CD4-positive, alpha-beta memory T cell (primary cell): ENCODE measurements at places on chromosomes 5 and 9. TPM values are rescaled to one million over a fixed set of nuclear protein-coding genes. Genes with fewer than 3 reads are reported as not detected.

DNA sequence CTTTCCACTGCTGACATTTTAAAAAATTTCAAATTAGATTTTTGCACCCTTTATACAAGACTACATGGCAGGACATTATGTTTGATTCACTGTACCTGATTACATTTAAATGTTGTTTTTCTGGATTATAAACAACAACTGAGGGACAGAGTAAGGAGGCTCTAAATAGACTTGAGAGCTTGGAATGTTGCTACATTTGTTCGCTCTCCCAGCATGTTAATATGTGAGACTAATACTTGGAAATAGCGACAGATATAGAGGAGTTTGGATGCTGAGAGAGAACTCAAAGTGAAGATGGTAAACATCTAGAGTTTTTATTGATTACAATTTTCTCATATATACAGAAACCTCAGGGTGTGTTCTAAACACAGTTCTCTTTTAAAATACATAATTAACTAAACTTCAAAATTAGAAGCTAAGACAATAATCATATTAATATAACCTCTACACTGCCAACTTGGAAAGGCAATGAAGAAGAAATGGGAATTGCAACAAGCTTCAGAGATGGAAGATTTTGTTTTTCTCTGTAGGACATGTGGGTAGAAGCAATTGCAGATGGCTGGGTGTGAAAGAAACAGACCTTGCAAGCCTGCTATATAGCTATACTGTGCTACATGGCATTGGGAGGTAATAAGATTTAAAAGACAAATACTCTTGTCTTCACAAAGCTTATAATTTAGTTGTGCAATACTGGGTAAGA lies 1.4 kb upstream of the NDFIP1 start:
- no peak overlapping the region for H3K27ac ChIP-seq
- H3K27me3 ChIP-seq = no peaks in the 10 kb centered on the region
- H3K4me3 ChIP-seq = no peak overlapping the region
- H3K4me1 ChIP-seq = peaks cover 56% of the 10 kb centered on the region
- DNase-seq = no peak

- H3K4me3 ChIP-seq = no peak overlapping the region
- no peaks in the 10 kb centered on the region for H3K36me3 ChIP-seq
- H3K4me1 ChIP-seq = no peaks in the 10 kb centered on the region
- H3K27ac ChIP-seq = no peak overlapping the region
- no peaks in the 10 kb centered on the region for H3K27me3 ChIP-seq
- no peak for DNase-seq
These were observed 281.8 kb downstream of the MLLT3 start for GRCh38 chr9:20340511-20340861.

GRCh38 chr9:15372455-15372854 lies 50.2 kb upstream of the SNAPC3 start:
- no peaks in the 10 kb centered on the region for H3K4me1 ChIP-seq
- no peaks in the 10 kb centered on the region for H3K36me3 ChIP-seq
- DNase-seq = no peak
- H3K27me3 ChIP-seq = no peaks in the 10 kb centered on the region
- no peak overlapping the region for H3K27ac ChIP-seq
- H3K4me3 ChIP-seq = no peak overlapping the region

DNA sequence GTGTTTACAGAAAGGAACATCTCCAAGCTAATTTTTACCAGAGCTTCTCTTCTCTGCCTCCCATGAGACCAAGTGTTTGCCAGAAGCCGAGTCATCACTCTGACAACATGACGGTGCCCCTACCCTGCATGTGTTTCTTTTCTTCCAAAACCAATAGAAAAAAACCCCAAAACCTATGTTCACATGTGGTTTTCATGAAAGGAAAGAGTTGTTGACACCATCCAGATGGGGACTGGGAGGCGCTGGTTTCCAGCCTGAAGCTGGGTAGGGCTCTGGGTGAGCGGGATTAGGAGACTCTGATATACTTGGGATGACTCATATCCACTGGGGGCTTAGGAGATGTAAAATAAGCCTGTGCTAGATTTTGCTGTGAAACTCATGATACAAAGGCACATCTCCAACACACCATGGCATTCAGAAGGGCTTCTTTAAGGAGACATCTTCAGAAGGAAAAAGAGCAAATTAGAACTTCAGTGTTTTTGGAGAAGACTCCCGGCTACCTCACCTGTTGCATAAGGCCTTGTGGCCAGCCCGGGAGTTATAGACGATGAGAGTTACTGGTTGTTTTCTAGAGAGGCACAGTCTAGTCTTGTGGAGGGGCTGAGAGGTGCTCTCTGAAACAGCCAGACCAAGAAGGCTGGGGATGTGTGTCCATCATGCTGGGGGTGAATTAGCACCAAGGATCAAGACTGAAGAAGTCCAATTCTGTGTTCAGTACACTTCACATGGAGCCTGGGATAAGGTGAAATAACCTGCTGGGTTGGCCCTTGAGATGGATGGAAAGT lies 108.9 kb upstream of the LHFPL2 start:
- H3K4me3 ChIP-seq = no peak overlapping the region
- H3K27ac ChIP-seq = no peak overlapping the region
- DNase-seq = no peak
- H3K27me3 ChIP-seq = no peaks in the 10 kb centered on the region
- H3K36me3 ChIP-seq = no peaks in the 10 kb centered on the region

The GRXCR2 gene
- not detected for total RNA-seq

GRCh38 chr9:5453004-5453403 lies 2.7 kb downstream of the CD274 start:
- H3K4me3 ChIP-seq = no peak overlapping the region
- no peak overlapping the region for H3K27ac ChIP-seq
- no peak for DNase-seq
- H3K4me1 ChIP-seq = peaks cover 60% of the 10 kb centered on the region
